CMK (cell line): ENCODE measurements at places on chromosomes 3 and 15.

- no peak for DNase-seq
Measured at GRCh38 chr3:99753268-99753975, 64.2 kb upstream of the CMSS1 start.

GRCh38 chr15:36177590-36178302 is 401.7 kb upstream of the CDIN1 start:
- DNase-seq: no peak

GRCh38 chr15:34994925-34995324 is 6.8 kb upstream of the ZNF770 start:
- DNase-seq: no peak

DNA sequence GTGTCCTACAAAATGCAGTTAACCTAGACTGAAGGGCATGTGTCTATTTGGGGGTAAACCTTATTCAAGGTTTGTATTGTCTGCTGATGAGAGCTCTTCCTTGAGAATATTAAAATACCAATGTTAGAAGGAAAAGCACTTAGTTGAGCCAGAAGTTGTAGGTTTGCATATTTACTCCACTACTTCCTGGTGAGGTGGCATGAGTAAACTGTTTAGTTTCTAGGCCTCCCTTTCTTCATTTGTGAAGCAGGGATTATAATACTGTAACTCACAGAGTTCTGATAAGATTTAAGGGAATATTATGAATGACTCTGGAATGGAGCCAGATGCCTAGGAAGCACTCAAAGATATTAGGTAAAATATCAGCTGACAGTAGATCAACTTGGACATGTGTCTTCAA is 46.7 kb downstream of the CD200R1L start:
- DNase-seq: no peak

DNA sequence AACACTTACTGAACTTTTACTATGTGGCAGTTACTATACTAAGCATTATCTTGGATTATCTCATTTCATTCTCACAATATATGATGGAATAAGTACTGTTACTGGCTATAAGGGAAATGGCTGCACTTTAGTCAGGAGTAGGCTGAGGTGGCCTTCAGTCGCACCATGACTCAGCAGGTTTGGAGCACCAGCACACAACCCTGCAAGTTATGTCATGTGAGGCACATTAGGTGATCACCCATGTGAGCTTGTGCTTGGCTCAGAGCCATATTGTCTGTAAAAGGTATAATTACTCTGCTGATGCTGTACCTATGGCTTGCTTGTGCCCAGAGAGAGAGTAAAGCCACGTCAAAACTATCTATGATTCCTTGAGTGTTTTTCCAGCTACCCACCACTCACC is 54.1 kb upstream of the TIPARP start:
- DNase-seq: no peak

- no peak for DNase-seq
Measured at GRCh38 chr3:121869736-121870135, 24.5 kb upstream of the SLC15A2 start.

DNA sequence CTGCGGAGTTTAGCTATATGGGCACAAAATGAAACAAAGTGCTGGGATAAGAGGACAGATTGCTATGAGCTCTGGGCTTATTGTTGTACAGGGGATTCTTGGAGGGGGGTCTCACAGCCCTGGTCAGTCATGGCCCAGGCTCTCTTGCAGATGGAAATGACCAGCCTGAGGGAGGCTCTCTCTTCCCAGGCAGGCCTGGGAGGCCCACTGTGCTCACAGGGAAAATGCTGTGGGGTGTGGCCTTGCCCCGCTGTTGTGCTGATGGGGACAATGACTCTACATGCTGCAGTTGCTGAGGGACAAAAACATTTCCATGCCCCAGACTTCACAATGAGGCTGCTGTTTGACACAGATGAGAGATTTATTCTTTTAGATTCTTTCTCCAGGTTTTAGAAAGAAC is 202.2 kb downstream of the KLF13 start:
- no peak for DNase-seq

DNA sequence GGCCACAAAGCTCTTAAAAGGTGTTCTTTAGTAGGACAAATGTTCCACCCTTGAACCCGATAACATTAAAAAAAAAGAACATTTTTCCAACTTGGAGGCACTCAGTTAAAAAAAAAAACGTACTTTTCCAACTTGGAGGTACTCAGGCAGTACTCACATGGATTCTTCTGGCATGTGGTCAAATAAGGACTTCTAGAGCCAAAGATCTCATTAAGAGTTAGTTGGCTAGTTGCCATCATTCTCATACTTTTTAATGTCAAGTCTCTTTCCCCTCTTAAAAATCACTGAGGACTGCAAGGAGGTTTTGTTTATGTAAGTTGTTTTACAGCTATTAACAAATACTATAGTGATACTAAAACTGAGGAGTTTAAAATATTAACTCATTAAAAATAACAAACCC is 101.0 kb downstream of the CADPS start:
- DNase-seq: no peak

DNA sequence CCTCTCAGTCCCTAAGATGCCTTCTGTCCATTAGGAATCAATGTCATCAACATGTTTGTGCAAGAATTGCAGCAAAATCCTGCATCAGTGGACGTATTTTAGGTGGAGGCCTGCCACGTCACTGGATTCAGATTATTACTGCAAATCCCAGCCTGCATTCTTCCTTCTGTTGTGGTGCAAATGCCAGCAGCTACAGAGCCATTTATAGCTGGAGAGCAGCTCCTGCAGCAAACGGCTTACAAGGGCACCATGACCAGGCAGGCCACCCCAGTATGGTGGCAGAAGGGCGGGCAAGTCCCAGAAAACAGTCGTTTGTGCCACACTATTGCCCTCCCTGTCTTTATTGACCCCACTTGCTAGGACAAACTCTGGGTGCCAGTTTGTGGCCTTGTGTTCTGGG is 74.7 kb downstream of the SNRK start:
- no peak for DNase-seq

- DNase-seq: no peak
Measured at GRCh38 chr3:37129871-37130270, 44.5 kb downstream of the LRRFIP2 start.

GRCh38 chr3:197854596-197855343 is 63.7 kb downstream of the LRCH3 start:
- DNase-seq: no peak

GRCh38 chr3:61226166-61226686 is 25.0 kb downstream of the FHIT start:
- no peak for DNase-seq

DNA sequence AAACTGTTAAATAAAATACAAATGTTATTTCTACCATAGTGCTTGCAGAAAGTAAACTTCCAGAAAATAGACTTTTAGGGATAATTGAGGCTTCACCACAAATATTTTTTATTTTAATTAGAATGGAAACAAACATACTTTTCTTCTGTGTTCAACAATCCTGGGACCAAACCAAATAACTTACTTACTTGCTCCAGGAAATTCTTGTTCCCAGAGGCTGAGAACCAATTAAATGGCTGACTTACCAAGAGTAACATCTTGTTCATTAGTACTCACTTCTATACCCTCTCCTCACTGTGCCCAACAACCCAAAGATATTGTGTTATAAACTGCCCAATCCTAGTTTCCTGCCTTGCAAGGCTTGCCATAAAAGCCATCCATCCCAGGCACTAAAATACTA is 172.2 kb upstream of the PFN2 start:
- DNase-seq: no peak

DNA sequence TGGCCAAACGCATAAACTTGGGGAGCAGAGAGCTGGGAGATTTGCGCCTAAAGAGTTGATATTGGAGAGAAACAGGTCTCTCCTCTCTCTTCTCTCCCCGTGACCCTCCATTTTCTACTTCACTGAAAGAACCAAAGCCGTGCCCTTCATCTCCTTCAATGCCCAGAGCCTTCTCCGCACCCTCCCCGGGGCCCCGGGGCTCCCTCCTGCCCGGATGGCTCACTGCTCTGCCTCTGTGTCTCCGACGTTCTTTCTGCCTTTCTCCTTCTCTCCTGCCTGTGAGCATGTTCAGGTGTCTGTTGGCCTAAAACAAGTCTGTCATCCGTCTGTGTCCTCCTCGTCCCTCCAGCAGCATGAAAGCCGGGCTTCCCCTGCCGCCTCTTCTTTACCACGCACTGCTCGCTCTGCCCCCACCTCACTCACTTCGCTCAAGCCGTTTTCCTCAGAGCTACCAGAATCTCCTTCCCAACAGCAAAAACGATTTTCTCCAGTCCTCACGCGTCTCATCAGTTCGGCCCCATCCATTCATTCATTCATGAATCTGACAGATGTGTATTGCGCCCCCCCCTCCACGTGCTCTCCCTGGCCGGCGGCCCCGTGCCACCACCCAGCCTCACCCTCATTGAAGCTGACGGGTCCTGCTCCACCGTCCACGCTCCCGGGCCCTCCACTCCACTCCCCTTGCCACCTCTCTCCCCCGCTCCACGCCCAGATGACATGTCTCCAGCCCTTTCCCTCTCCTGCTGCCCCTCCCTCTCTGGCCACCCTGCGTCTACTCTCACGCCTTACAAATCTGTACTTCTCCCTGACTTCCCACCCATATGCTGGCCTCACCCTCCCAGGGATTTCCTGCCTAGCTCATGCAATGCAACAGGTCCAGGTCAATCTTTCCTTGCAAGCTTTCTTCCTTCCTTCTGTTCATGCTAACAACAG is 10.2 kb downstream of the MUC4 start:
- DNase-seq: no peak

- DNase-seq: no peak
Measured at GRCh38 chr15:66038387-66039116, 169.3 kb downstream of the RAB11A start.

GRCh38 chr3:43024181-43024885 is 45.2 kb downstream of the GASK1A start:
- no peak for DNase-seq

DNA sequence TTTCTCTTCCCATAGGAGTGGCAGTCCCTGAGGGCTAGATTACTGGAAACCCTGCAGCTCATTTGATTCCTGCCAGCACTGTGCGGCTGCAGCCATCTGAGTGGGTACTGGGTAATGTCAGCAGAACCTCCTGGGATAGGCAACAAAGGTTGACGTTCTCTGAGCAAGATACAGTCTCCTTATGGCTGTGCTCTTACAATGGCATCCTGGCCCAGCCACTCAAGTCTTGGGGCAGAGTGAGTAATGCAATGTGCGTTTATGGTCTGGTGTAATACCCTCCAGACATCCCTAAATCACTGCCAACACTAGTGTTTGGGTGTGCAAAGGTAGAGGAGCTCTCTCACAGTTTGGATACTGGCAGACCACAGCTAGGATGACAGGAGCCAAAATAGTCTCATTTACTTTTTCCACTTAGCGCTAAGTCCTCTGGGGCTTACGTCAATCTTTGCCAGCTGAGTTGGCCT is 775.8 kb downstream of the ZNF385D start:
- no peak for DNase-seq
